ENCODE measurements at places on chromosomes 16 and 17. TPM values are rescaled to one million over a fixed set of nuclear protein-coding genes. Genes with fewer than 3 reads are reported as not detected.

GRCh38 chr16:30414159-30414558 is 6.8 kb downstream of the ZNF771 start:
- DNase-seq, result no peak

Gene VAT1L
- polyA plus RNA-seq, result not detected

DNA sequence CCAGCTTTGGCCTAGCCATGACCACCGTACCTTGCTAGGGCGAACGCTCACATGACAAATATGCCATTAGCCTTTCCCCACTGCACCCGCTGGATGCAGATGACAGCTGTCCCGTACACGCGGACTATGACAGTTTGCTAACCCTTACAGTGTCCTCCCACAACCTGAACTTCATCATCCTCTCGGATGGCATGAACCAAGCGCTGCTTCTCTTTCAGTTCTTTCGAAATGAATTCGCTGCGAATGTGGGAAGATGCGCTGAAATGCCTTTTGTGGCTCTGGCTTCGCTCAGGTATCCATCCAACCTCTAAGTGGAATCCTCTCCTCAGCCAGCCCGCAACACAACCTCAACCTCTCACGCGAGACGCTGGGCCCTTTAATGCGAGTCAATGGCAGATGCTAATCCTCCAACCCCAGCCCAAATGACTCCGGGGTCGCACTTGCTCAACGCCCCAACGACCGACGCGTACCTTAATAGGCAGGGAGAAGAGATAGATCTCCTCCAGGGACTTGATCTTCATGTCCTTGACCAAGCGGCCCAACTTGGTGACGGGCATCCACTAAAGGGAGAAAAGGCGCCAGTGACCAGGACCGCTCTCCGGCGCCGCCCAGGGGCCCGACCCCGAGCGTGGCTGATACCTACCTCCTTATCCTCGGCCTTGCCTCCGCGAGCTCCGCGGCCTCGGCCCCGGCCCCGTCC is 670 bp downstream of the RPS2 start:
- no peak for DNase-seq

- DNase-seq, result peak; percentile 45
These were observed 25.6 kb downstream of the WIPI1 start for GRCh38 chr17:68431661-68432071.

Gene HSD11B2
- polyA plus RNA-seq, result 0.09 TPM

DNA sequence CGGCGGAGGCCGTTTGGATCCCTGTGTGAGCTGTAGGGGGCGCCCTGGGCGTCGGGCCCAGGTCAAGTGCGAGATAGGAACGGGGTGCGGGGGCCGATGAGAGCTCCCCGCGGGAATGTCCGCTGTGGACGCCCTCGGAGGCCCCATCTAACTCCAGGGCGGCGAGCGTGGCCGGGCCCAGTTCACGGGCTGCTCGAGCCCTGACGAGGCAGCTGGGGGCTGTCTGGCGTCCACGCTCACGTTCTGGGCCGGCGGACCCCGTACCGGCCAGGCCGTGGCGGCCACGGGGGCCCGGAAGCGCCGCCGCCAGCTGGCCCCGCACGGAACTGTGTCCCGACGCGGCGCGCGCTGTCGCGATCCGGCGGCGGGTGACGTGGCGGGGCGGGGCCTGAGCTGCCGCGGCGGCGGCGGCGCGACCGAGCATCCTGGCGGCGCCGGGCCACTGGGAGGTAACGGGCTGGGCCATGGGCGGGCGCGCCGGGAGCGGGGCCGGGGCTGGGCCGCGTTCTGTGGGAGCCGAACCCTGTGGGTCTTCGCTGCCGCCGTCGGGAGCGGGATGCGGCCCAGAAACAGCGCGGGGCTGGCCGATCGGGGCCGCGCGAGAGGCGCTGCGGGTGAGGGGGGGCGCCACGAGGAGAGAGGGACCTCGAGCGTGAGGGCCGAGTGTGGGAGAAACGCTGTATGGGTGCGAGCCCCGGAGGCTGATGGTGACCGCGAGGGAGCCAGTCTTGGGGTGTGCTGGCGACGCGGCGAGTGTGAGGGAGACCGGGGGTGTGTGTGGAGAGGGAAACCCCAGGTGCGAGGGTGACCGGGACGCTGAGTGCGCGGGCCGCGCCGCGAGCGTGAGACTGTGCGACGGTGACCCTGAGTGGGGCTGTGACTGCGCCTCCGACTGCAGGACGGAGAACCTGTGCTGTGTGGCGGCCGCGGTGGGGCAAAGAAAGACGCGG is at the start of gene SLC7A6:
Gene SLC7A6 (plus strand): TSS at position 399 of the 950 bp plus-strand sequence. CDS start 10,201 bp downstream, outside the sequence.
- peak; percentile 89 for DNase-seq

Measured in B cell (primary cell).